Stimulated activated naive CD4-positive, alpha-beta T cell treated with Interleukin-2 at 50 U/mL for 16 hours (primary cell): ENCODE measurements at places on chromosomes 4 and X.

DNA sequence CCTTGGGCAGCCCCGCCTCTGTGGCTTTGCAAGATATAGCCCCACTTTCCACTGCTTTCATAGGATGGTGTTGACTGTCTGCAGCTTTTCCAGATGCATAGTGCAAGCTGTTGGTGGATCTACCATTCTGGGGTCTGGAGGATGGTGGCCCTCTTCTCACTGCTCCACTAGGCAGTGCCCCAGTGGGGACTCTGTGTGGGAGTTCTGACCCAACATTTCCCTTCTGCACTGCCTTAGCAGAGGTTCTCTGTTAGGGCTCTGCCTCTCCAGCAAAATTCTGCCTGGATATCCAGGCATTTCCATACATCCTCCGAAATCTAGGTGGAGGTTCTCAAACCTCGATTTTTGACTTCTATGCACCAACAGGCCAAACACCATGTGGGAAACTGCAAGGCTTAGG is 153.7 kb downstream of the TBCK start:
- DNase-seq: no peak

DNA sequence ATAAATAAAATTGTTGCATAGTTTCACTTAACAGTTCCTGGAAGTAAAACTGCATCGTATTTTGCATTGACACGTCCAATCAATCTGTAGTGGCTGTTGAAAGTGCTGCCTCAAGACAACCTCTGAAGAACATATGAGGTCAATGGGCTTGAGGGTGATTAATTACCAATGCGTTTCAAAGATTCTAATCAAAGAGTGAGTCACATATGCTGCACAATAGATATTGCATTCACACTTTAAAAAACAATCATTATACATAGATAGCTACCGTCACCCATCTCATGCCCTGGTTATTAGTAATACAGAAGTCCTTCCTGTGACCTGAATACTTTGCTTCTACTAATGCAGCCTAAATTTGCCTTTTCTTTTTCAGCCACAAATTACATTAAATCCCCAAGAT is 743.3 kb upstream of the SLIT2 start:
- no peak for DNase-seq

- no peak for DNase-seq
Measured at GRCh38 chrX:2840961-2841360, 12.2 kb downstream of the GYG2 start.

DNA sequence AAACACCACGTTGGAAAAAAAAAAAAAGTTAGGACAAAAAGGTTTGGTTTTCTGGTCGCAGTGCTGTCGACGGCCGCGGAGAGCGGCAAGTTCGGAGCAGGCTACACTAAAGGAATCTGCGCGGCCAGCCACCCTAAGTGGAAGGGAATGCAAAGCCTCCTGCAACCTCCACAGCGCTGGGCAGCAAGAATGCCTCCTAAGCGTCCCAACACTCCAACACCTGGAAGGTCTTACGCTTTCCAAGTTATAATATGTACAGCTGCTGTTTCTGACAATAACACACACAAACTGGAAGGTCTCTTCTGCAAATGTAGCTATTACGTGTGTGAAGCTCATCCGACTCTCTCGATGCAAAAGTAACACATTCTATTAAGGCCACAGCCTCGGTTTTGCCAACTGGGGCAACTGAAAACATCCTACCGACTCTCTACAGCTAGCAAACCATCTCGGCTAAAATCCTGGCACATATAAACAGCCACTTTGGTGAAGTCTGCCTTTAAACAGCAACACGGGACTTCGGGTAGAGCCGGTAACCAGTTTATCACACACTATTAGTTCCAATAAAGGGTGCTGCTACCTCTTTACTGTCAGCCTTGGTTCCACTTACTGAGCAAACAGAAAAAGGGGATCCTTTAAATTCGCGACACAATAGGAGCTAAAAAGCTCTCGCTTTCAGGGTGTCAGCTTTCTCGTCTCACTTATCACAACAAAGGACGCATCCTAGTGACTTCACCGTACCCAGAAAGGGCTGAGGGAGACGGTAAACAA is 895 bp downstream of the SMIM14 start:
- DNase-seq: no peak

DNA sequence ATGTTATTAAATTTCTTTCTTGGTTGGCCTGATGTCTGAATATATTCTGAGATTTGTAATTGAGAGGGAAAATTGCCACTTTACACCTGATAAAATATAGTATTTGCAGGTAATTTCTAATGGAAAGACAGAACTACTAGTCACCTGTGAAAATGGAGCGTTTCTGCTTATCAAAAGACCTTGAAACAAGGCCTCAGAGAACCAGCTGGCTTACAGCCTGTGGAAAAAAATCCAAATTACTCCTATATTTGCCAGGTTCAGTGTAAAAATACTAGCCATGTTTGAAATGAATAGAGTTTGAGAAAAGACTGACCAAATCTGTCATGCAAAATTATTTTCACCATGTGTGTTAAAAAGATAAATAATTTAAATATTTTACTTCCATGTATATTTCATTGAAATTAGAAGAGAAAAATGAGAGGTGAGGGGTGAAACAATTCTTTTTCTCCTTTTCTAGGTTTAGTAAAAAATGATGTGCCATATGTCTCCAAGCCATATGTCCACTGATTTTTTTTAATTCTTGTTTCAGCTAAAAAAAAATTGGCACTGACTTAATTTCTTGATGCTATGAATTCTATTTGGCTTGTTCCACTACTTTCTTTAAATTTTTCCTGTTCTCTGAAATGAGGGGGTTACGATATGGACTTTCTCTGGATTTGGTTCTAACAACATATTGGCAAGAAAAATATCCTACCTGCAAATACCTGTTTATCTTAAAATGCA is 464.9 kb downstream of the GRXCR1 start:
- no peak for DNase-seq

DNA sequence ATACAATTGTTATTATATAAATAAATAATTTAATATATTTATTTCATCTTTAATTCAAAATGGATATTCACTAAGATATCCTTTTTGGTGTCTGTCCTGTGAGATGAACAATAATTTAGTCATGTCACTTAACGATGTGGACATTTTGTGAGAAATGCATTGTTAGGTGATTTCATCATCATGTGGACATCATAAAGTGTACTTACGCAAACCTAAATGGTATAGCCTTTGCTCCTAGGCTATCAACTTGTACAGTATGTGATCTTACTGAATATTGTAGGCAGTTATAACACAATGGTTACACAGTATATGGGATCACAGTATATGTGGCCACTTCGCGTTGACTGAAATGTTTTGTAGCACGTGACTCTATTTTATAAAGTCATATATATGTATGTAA is 20.2 kb upstream of the CHRNA9 start:
- DNase-seq: no peak

- no peak for DNase-seq
Measured at GRCh38 chr4:43339435-43339834, 446.9 kb downstream of the GRXCR1 start.

- DNase-seq: no peak
Measured at GRCh38 chrX:108211301-108211700, 119.7 kb downstream of the ATG4A start.

- DNase-seq: no peak
Measured at GRCh38 chrX:111728096-111728495, 47.1 kb downstream of the ALG13 start.

- DNase-seq: no peak
Measured at GRCh38 chr4:173448608-173449379, 49.9 kb upstream of the SCRG1 start.

- DNase-seq: no peak
Measured at GRCh38 chr4:116639070-116639577, 446.3 kb downstream of the TRAM1L1 start.

DNA sequence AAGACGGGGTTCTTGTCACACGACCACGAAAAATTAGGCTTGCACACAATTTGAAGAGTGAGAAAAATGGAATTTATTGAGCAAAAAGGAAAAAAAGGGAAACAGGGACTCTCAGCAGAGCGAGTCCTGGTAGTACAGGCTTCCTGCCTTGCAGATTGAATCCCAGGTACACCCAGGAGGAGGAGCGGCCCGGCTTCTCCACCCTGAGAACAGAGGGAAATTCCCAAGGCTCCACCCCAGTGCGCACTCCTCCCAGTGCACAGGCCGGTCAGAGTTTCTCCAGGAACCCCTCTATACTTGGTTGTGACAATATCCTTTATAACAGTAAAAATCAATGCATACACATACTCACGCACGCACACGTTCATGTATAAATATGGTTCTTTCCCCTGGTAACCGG is 22.0 kb downstream of the SLC4A4 start:
- DNase-seq: no peak

DNA sequence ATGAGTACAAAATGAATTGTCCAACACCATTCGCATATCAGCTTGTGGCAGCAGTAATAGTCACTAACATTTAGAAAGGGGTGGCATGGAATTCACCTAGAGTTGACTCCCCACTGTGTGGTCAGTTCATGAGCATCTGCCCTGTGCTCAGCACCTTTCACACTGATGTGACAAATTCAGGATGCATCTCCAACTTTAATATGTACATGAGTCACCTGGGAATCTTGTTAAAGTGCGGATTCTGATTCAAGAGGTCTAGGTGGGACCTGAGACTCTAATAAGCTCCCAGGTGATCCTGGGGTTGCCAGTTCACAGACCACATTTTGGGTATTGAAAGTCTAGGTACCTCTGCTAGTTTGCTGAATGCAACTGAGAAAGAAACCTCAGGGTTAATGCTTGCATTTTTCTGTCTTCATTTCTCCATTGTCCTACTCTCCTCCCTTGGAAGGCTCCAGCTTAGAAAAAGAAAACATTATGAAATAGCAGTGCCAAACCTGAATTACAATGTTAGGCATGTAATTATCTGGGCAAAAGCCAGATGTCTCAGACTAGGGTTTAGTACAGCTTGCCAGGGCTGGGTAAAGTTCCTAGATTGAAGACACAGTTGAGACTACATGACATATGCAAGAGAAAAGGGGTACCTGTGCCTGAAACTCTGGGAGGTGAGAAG is 32.7 kb downstream of the TMSB4X start:
- DNase-seq: no peak
